ENCODE measurements at places on chromosomes 7 and 10. TPM values are rescaled to one million over a fixed set of nuclear protein-coding genes. Genes with fewer than 3 reads are reported as not detected.

GRCh38 chr10:84944187-84944586 is 615.8 kb downstream of the CCSER2 start:
- DNase-seq = no peak
- no peaks in the 10 kb centered on the region for H3K27me3 ChIP-seq
- H3K4me1 ChIP-seq = no peaks in the 10 kb centered on the region
- no peaks in the 10 kb centered on the region for H3K36me3 ChIP-seq
- no peak overlapping the region for H3K4me3 ChIP-seq

DNA sequence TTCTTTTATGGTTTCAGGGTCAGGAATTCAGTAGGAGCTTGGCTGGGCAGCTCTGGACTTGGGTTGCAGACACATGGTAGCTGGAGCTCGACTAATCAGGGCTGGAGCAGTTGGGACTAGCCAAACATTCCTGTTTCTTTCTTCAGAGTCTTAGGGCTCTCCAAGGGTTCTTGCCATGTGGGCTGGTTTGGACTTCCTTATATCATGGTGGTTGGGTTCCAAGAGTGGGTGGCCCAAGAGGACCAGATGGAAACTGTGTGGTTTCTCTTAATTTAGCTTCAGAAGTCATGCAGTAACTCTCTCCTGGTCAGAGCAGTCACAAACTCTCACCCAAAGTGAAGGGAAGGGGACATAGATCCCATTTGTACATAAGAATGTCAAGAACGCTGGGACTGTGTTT is 270.1 kb upstream of the FZD1 start:
- H3K27ac ChIP-seq = no peak overlapping the region
- H3K4me1 ChIP-seq = no peaks in the 10 kb centered on the region
- no peaks in the 10 kb centered on the region for H3K36me3 ChIP-seq
- H3K27me3 ChIP-seq = no peaks in the 10 kb centered on the region

- no peak overlapping the region for H3K27ac ChIP-seq
- DNase-seq = no peak
- H3K4me3 ChIP-seq = no peak overlapping the region
- no peaks in the 10 kb centered on the region for H3K4me1 ChIP-seq
- H3K27me3 ChIP-seq = no peaks in the 10 kb centered on the region
Observed at GRCh38 chr7:12092499-12093130, 118.5 kb upstream of the TMEM106B start.

KIF11 gene
- total RNA-seq = 59.2 TPM

GRCh38 chr10:119759832-119760231 is 34.0 kb downstream of the INPP5F start:
- H3K36me3 ChIP-seq = no peaks in the 10 kb centered on the region
- no peak overlapping the region for H3K4me3 ChIP-seq
- no peaks in the 10 kb centered on the region for H3K4me1 ChIP-seq
- H3K27ac ChIP-seq = no peak overlapping the region
- H3K27me3 ChIP-seq = no peaks in the 10 kb centered on the region

TMEM270 gene
- not detected for total RNA-seq

- H3K27ac ChIP-seq = no peak overlapping the region
- H3K4me3 ChIP-seq = no peak overlapping the region
- no peaks in the 10 kb centered on the region for H3K27me3 ChIP-seq
Observed at GRCh38 chr7:148803094-148803493, 81.0 kb downstream of the EZH2 start.

- H3K36me3 ChIP-seq = no peaks in the 10 kb centered on the region
- H3K4me1 ChIP-seq = no peaks in the 10 kb centered on the region
- no peaks in the 10 kb centered on the region for H3K27me3 ChIP-seq
- no peak overlapping the region for H3K27ac ChIP-seq
- H3K4me3 ChIP-seq = no peak overlapping the region
Observed at GRCh38 chr7:106282390-106282789, 2.4 kb downstream of the NAMPT start.

CLEC2L gene
- total RNA-seq = not detected

GRCh38 chr10:49272251-49273081 is 26.5 kb upstream of the C10orf71 start:
- no peak overlapping the region for H3K4me3 ChIP-seq
- no peaks in the 10 kb centered on the region for H3K27me3 ChIP-seq
- no peaks in the 10 kb centered on the region for H3K36me3 ChIP-seq
- no peak overlapping the region for H3K27ac ChIP-seq
- no peaks in the 10 kb centered on the region for H3K4me1 ChIP-seq

SPDYE16 gene
- total RNA-seq = not detected

DNA sequence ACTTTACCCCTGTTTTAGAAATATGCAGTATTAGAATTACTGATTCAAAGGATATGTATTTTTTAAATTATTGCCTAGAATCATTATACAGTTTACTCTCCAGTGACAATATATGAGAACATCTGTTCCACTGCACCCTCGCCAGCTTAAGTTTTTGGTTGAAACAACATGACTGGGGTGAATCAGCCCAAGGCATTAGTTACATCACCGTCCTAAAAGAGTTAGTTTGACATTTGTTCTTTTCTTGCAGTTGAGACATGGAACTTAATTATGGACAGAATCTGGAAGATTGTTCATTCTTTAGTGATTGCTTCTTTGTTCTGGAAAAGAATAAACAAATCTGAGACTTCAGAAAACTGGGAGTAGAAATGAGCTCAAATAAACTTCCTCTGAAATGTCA is 167.3 kb upstream of the DKK1 start:
- H3K4me1 ChIP-seq = no peaks in the 10 kb centered on the region
- no peak overlapping the region for H3K4me3 ChIP-seq
- no peaks in the 10 kb centered on the region for H3K27me3 ChIP-seq
- no peak overlapping the region for H3K27ac ChIP-seq
- no peaks in the 10 kb centered on the region for H3K36me3 ChIP-seq
